ENCODE measurements at places on chromosomes 7 and 10.

DNA sequence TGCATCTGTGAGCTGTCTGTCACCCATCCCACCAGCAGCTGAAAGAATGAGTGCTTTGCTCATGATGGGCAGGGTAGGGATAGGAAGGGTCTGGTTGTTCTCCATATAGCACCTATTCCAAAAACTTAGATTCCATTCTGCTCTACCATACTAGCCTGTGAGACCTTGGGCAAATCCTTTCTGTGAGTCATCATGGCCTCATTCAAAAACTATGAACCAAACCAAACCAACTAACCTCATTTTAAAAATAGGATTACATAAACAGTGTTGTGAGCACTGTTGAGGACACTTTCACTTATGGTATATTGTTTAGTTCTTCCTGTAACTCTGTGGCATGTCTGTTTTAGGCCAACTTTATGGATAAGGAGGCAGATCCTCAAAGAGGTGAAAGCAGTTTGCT lies 30.9 kb upstream of the STEAP4 start:
- no peak for DNase-seq

DNA sequence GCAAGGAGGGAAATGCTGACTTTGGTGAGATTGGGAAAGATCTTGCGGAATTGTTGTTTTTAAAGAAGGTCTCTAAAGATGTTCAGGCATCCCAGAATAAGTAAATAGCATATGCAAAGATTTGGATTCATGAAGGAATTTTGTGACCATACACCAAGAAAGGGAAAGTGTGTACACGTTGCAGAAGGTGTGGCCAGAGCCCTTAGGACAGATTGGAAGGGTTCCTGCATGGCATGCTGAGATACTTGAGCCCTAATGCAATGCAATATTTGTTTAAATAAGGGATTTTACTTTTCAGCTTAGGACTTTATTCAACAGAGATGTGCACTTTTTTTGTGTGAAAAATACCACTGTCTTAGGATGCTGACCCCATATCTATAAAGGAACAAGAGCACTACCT lies 219.5 kb upstream of the INHBA start:
- no peak for DNase-seq

DNA sequence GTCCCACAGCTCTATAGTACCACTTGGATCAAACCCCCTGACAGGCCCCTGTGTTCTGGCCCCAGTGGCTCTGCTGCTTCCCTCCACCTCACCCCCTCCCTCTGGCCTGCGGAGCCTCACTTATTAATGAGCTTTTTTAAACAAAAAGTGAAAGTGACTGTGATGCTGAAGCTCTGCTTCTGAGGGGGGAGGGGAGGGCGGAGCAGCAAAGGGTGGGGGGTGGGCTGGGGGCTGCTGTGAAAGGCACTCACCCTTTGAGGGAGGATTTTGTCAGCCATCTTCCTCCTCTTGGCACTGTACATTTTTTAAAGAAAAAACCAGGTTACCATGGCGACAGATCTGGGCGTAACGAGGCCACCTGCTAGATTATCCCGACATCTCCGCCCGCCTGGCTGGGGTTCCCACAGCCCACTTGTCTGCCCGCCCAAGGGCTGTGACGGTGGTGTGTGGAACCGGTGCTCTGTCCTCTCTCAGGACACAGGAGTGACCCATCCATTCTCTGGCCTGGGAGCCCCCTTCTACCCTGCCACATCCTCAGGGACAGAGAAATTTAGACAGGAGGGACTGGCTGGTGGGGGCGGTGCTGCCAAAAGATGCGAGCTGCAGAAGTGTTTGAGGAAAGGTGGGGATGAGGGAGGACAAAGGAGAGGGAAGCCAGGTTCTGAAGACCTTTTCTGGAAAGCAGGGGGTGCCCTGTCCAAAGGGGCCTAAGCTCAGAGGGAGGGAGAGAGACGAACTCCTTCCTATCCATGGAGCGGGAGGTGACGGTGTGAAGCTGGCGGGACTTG lies 4.9 kb downstream of the SMARCD3 start:
- DNase-seq: peak; percentile 73

DNA sequence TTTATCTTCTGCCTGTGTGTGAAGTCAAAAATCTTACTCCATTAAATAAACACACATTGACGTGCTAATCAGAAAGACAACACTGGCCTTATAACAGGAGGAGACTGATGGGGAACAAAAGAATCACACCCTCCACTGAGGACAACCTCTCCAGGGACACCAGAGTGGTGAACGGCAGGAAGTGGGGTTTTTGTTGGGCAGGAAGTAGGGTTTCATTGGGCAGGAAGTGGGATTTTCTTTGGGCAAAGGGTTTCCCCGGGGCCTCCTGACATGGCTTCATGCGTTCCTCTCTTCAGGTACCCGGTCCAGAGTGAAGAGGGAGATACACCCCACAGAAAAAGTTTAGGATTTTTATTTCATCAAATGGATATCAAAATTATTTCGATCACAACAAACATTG lies 30.6 kb downstream of the ADARB2 start:
- no peak for DNase-seq

DNA sequence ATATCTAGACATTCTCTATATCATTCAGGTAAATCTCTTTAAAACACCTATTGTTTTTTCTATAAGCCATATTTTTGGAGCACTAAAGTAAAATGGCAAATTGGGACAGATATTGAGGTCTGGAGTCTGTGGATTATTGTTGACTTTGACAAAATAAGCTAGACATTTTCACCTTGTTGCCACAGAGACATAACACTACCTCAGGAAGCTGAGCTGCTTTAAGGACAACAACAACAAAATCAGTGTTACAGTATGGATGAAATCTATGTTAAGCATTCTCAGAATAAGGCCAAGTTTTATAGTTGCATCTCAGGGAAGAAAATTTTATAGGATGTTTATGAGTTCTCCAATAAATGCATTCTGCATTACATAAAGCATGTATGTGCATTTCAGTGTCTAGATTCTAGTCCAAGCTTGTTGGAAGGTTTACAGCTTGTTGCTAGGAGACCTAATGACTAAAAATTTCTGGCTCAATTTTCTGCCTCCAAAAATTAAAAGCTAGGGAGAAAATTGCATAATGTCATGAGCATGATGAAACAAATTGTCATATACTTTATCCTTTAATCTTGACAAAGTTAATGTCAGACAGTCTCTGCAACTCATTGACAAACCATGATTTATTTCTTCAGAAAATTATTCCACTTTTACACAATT lies 18.3 kb downstream of the LIPM start:
- no peak for DNase-seq

- no peak for DNase-seq
Observed at GRCh38 chr10:47233631-47234030, 66.4 kb upstream of the GDF10 start.

DNA sequence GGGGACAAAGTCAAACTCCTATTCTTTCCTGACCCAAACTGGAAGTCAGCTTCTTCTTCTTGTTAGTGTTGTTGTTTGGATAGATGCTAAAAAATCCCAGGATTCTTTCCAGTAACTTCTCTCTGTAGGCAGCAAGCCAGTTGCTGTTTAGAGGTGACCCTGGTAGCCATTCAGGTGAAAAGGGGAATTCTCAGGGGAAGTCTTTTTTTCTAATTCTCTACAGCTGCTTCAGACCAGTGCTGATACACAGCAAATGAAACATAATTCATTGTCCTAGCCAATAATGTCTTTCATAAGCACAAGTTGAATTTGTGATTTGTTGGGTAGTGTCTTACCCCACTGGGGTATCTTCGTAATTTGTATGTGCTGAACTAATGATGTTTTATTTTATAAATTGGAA lies 357.3 kb downstream of the BBS9 start:
- no peak for DNase-seq

DNA sequence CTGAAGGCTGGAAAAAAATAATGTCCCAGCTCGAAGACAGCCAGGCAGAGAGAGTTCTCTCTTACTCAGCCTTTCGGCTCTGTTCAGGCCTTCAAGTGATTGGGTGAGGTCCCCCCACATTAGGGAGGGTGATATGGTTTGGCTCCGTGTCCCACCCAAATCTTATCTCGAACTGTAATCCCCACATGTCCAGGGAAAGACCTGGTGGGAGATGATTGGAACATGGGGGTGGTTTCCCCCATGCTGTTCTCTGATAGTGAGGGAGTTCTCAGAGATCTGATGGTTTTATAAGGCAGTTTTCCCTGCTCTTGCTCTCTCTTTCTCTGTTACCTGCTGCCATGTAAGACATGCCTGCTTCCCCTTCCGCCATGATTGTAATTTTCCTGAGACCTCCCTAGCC lies 36.6 kb upstream of the LEP start:
- DNase-seq: no peak
